Kidney capillary endothelial cell (primary cell): ENCODE measurements at places on chromosomes 2 and 18.

DNA sequence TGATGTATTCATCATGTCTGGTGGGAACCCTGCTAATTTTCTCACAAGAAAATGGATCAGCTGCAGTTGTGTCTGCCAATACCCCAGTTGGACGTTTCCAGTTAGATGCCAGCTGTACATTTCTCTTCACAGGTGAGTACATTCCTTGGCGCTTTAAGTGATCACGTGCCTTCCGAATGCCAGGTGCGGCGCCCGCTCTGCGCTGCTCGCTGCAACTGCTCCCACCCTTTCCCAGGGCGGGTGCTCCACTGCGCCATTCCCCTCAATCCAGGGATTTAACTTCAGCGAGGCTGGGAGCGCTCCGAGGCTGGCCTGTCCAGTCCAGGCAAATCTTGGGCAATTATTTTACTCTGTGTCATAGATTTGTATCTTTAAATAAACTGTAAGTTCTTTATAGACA, 225.0 kb upstream of the RAB6C start:
- DNase-seq, result no peak

DNA sequence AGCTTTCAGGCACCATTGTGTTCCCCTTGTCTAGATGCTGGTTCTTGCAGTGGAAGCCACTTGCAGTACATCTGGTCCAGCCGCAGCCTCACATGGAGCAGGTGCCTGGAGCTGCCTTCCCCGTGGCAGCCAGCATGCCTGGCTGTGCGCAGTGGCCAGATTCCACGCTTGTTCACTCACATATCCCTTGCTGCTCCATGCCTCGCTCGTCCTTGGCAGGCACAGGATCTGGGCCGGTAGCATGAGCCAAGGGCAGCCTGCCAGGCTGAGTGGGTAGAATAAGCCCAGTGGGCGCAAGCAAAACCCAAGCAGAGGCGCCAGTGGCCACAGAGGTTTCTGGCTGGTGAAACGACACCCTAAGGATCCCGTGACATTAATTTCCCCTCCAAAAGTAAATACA, 20.6 kb downstream of the TMX3 start:
- DNase-seq, result no peak

DNA sequence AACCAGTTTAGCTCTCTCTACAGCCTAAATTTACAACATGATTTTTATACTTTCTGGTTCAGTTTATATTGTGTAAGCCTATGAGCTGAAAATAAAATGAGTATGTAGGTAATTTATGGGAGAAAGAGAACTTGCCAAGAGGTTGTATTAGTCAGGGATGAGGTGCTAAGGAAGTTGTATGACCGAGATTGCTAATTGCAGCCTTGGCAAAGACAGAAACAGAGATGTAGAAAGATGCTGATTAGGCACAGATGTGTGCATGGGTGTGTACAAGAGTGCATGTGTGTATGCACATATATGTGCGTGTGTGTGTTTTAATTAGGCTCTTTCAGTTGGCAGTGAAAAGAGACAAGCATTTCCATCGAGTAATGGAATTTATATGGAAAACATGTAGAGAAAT, 213.9 kb downstream of the FBXO15 start:
- no peak for DNase-seq

DNA sequence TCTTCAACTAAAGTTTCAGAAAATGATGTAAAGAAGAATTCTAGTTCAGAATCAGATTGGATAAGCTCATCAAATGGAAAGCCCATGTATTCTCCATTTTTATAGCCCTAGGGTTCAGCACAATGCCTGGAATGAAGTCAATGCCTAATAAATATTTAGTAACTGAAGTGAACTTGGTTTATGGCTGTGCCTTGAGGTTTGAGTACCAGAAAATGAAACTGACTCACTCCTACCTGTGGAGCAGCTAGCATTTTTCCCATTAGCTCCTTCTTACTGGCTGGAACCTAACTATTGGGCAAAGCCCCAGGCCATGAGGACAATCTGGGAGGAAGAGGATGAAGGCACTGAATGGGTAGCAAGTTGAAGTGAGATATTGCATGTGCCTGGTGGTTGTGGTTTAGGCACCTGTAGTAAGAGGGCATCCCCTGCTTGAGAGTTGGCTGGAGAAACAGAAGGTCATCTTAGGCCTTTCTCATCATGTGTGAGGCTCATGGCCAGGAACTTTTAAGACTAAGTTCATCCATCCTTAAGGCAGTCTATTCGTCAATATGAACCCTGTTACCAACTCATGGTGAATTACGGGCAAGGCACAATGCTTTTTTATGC, 85.0 kb upstream of the LYPD1 start:
- no peak for DNase-seq

DNA sequence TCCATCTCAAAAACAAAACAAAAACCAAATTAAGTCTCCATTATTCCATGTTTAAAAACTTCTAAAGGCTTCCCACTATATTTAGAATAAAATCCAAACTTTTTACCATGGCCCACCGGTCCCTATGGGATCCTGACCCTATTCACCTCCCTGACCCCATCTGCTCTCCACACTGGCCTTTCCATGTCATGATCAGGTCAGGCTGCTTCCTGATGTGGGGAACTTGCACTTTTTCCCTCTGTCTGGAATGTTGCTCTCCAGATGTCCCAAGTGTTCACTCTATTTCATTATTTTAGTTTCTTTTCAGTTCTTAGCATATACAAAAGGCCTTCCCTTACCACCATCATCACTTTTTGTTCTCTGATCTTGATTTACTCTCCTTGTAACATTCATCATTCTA, 7.5 kb upstream of the MTA3 start:
- no peak for DNase-seq

GRCh38 chr2:110126086-110126773, 10.6 kb upstream of the MALL start:
- no peak for DNase-seq

DNA sequence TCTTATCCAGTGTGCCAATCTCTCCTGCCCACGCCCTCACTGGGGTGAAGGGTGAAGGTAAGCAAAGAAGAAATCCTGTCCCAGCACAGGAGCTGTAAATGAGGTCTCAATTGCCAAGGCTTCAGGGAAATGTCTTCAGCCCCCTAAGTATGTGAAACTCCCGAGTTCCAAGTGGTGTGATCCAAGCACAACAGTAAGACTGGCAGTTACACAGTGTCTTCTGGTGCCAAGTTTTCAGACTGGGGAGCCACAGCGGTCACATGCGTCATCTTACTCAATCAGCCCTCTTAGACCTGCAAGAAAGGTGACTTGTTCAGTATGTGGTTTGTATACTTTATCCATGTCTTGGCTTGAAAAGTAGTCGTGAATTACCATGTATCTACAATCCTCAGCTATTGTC, 55.0 kb upstream of the SPRED2 start:
- no peak for DNase-seq
